ENCODE measurements at places on chromosomes 1 and 21.

DNA sequence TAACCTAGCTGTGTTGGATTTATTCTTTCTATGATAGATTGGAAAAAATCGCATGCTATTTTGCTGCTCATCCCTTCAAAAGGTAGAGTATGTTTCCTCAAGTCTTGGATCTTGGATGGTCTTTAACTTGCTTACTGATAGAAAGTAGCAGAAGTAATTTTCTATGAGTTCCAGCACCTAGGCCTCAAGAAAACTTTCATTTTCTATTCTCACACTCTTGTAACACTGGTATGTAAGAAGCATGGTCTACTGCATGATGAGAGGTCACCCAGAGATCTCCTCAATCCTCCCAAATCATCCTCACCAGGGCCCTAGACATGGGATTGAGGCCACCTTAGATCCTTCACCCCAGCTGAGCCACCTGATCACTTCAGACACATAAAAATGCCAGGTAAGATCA, 7.2 kb downstream of the SPTA1 start:
- no peak for DNase-seq

DNA sequence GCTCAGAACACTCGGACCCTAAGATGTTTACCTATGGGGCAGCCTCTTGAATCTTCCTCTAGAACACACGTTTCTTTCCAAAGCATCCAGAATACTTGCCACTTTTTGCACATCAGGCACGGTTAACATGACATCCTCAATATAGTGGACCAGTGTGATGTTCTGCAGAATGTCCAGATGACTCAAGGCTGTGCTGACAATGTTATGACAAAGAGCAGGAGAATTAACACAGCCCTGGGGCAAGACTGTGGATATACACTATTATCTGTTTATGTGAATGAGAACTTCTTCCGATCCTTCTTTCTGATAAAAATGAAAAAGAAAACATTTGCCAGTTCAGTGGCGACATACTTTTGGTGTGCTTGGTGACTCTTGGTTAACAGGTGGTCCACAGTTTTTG, 154.3 kb downstream of the PDE4B start:
- DNase-seq: no peak

- DNase-seq: no peak
Observed at GRCh38 chr1:159699653-159700052, 14.7 kb downstream of the CRP start.

- DNase-seq: no peak
Observed at GRCh38 chr1:83497563-83497962, 501.4 kb downstream of the TTLL7 start.

GRCh38 chr1:48640836-48641492, 135.7 kb downstream of the BEND5 start:
- no peak for DNase-seq

- no peak for DNase-seq
Observed at GRCh38 chr1:75472971-75473603, 137.8 kb downstream of the SLC44A5 start.

- DNase-seq: no peak
Observed at GRCh38 chr1:83034851-83035250, 964.1 kb downstream of the TTLL7 start.

DNA sequence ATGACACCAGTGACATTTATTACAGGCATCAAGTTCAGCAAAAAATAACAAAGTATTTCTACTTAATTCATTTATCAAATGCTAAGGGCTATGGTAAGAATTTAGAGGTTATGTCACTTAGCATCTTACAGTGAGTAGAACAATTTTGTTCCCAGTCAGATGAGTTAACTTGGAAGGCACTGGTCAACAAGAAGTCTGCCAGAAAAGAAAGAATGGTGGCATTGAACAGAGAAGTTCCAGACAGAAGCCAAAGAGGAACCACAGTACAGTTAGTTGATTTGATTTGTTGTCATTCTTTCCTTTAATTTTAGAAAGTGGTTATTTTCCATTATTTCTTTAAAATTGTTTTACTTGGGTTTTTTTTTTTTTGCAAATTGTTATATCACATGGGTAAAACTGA, 232.2 kb upstream of the PKN2 start:
- no peak for DNase-seq

GRCh38 chr1:54931275-54931840, 44.4 kb upstream of the DHCR24 start:
- no peak for DNase-seq

DNA sequence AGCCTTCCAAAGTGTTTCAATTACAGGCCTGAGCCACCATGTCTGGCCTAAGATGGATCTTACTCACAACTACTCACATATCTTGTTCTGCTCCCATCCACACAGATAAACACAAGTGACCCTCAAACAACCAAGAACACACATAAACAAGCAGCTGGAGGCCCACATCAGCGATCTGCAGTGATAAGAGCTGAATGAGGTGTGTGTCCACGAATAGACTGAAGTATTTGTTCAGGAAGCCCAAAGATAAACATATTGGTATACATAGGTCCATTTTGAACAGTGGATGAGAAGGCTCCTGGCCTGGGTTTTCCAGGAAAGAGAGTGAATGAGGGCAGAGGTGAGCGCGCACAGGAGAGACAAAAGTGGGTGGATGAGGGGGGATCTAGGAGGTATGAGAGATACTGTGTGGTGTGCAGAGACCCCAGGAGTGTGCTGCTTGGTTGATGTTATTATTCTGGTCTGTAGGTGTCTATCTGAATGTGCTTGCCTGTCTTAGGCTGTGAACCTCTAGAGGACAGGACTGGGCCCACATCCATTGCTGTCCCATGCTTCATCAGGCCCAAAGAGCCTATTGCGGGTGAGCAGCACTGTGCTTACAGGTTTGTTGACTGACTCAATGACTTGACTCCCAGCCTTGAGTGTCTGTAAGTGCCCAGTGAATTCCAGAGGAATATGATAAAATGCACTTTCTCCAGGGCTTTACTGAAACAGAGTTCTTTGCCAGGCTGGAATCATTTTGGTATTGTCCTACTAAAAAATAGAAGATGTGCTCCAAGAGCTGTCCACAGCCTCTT, 79.9 kb upstream of the ATP1A1 start:
- DNase-seq: no peak

DNA sequence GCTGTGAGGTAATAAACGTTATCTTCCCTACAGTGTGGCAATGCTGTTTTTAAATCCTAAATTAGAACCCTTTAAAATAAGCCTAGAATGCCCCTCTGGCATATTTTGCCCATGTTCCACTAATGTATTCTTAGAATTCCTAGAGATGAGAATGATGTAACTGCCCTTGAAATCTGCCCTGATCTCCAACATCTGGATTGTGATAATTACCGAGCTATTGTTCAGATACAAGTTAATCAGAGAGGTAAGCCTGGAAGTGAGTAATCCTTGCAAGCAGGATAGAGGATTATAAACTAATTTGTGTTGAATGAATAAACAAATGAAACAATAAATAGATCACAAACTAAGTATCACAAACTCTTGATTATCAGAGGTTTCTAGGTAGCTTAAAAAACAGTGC, 107.8 kb upstream of the DMRTA2 start:
- DNase-seq: no peak

GRCh38 chr1:235808223-235808622, 58.5 kb downstream of the LYST start:
- no peak for DNase-seq

DNA sequence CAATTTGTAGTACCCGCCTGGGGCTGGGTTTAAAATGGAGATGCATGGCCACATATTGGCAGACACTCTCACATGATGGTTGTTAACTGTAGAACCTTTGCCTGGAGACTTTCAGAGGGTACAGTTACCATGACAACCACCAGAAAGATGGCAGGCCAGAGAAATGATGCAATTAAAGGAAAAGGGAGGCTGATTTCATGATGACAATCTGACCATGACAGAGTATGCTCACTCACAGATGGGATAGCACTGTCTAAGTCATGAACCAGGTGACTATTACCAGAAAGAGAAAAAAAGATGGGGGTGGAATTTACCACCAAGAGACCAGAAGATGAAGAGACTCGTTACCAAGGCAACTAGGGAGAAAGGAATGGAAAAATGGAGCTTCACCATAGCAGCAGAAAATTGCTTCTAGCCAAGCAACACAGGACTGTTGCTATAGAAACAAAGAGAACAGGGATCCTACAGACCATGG, 3.5 kb upstream of the TRIT1 start:
- no peak for DNase-seq

DNA sequence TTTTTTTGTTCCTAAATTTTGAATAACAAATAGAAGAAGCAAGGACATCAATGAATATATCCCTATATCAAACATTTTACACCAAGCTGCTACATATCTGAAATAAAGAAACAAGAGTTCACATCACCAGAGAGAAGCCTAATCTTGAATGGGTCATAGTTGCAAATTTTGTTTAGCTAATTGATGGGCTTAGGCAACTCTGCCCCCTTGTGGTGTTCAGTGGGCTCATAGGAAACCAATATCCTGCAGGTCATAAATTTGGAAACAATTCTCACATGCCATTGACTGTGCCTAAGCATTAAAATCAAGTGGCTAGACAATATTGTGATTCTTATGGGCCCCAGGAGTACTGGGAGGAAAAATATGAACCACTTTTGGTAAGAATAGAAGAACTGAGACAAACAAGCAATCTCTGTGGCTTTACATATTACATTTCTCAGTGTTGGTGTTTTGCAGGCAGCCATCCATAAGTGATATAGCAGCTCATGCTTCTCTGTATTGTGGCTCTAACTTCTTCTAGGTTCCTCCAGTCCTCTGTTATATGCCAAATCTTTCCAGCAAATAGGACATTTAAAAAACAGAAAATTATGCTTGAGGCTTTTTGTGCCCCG, 1262.8 kb upstream of the PRMT6 start:
- no peak for DNase-seq

GRCh38 chr1:169326956-169327268, 40.7 kb downstream of the NME7 start:
- DNase-seq: no peak

DNA sequence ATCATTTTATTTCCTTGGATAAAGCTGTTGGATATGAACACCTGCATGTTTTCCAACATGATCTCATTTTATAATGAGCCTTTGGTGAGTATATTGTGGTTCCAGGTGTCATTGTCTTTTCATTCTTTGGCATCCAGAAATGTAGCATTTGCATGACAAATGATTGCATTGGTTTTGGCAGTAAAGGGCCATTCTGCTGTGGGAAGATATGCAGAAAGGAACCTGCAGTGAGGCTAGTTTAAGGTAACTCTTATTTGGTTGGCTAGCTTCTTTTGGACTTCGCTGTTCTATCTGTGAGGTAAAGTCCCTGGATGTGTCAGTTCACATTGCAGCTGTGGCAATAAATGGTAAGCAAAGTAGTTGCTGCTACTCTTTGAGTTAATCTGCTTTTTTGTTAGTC, 343.0 kb downstream of the AMY1C start:
- no peak for DNase-seq

GRCh38 chr21:36089946-36090345, 20.1 kb downstream of the CBR1 start:
- no peak for DNase-seq

GRCh38 chr1:229325853-229326487, 16.9 kb downstream of the CCSAP start:
- no peak for DNase-seq

- DNase-seq: no peak
Observed at GRCh38 chr1:5980314-5981008, 11.8 kb downstream of the NPHP4 start.

DNA sequence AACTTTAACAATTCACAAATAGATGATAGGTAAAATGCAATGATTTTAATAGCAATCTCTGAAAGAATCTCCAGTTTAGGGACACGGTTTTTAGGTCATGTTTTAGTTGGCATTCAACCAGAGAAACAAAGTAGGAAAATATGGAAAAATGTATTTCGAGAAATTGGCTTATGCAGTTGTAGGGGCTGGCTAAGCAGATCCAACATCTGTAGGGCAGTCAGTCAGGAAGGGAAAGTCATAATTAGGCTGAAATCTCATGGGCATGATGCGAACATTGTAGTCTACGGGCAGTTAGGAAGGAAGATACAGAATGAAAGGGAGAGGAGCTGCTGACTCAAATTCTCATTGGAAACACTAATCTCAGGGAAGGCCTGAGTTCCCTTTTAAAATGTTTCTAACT, 1276.0 kb upstream of the ADGRL4 start:
- DNase-seq: no peak
